Posterior vena cava (tissue), 2 donors: ENCODE measurements at places on chromosomes 5 and 9. TPM values are rescaled to one million over a fixed set of nuclear protein-coding genes. Genes with fewer than 3 reads are reported as not detected.

GRCh38 chr5:76038212-76038611, 45.0 kb upstream of the SV2C start:
- DNase-seq = no peak

DNA sequence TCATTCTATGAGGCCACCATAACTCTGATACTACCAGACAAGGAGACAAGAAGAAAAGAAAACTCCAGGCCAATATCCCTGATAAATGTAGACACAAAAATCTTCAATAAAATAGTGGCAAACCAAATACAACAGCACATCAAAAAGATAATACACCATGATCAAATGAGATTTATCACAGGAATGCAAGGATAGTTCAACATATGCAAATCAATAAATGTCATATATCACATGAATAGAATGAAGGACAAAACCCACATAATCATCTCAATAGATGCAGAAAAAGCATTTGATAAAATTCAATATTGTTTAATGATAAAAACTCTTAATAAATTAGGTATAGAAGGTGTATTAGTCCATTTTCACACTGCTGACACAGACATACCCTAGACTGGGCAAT, 139.9 kb downstream of the ADAMTS6 start:
- no peak for DNase-seq

GRCh38 chr9:99783799-99784198, 37.9 kb upstream of the NR4A3 start:
- DNase-seq = no peak

DNA sequence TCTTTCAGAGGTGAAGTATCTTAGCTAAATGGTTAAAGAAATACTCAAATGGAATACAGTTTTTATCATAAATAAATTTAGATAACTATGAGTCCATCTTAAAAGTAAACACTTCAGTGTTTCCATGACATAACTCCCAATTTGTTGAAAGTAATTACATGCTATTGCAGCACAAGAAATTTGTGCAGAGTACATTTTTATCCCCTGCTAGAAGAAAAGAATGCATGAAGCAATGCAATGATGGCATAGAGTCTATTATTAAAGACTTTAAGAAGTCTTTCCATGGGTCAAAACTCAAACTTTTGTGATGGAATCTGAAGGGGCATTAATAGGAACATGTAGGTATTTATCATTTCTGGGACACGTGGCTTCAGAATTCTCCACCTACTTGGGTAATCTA, 106.6 kb upstream of the DPYSL3 start:
- DNase-seq = no peak

The ZNF608 gene
- total RNA-seq = 11.4 TPM
